ENCODE measurements at places on chromosomes 4 and X.
A peak's percentile ranks its signal among the peaks of the same experiment; 100 is the strongest.

DNA sequence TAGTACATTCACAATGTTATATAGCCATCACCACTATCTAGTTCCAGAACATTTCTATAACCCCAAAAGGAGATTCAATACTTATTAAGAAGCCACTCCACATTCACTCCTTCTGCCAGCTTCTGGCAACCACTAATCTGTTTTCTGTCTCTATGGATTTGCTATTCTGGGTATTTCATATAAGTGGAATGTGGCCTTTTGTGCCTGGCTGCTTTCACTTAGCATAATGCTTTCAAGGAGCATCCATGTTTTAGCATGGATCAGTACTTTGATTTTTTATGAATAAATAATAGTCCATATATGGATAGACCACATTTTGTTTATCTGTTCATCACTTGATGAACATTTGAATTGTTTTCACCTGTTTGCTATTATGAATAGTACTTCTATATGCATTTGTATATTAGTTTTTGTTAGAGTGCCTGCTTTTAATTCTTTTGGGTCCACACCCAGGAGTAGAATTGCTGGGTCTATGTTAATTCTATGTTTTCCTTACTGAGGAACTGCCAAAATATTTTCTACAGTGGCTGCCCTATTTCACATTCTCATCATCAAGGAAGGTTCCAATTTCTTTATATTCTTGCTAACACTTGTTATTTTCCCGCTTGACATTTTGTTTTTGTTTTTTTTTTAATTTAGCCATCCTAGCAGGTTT lies 16.6 kb upstream of the SMIM9 start:
- DNase-seq = no peak

- DNase-seq = no peak
Observed at GRCh38 chr4:95107635-95108034, 349.9 kb downstream of the BMPR1B start.

GRCh38 chr4:23614284-23614892 lies 275.5 kb downstream of the PPARGC1A start:
- no peak for DNase-seq

- DNase-seq = no peak
Observed at GRCh38 chr4:104408878-104409277, 85.8 kb downstream of the CXXC4 start.

GRCh38 chr4:100936661-100937375 lies 410.5 kb downstream of the PPP3CA start:
- DNase-seq = no peak

DNA sequence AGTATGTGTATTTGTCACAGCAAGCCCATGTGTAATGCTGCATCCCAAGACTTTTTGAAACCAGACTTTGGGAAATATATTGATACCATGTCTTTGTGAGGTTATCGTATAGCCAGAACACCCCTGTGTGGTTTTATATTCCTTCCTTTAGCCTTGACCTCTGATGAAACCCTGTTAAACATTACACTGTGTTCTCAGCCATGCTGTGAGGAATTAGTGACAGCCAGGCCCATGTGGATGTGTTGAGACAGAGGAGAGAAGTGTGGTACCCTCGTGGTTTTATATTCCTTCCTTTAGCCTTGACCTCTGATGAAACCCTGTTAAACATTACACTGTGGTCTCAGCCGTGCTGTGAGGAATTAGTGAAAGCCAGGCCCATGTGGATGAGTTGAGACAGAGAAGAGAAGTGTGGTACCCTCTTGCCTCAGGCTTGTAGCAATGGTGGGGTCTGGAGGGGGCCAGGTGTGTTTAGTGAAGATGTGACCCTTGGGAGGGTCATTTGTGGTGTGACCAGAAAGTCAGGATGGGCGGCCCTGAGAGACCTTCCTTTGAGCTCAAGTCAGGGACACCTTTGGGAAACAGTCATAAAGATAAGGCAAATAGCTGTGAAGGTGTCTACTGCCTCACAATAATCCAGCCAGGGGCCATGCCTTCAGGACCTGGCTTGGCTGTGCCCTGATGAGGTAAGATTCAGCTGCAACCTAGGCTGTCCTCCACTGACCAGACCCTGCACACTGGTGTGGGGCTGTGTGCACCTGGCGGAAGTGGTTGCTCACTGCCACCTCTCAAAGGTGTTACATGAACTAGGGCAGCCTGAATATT lies 110.0 kb downstream of the IRF2 start:
- DNase-seq = no peak

DNA sequence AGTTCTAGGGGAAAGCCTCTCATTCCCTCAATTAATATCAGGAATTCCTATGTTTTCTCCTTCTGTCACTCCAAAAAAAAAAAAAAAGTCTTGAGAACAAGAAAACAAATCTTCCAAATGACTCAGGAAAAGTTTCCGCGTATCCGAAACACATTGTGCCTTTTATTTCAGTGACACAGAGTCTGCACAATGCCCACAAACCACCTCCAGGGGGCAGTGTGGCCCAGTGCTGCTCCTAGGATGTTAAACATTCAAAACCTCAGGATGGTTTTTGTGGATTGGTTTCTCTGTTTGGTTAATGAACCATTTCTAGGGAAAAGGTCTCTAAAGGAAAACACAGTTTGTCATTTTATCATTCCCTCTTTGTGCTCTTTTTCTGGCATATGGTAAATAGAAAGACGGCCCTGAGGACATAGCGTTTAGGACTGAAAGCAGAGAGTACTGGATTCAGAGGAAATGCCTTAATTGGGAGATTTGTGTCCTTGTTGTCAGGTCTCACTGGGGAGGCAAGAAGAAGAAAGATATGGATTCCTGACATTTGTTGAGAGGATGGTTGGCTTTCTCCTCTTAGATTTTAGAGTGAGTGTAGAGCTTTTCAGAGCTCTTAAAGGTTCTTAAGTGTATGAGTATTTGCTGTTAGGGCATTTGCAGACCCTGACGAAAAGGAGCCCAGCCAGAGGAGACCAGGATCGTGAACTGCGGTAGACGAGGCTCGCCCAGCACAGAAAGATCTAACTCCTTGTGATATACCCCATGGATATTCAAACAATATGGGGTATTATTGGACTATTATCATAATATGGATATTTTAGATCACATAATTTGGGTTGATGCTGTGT lies 65.7 kb upstream of the MAP9 start:
- peak; percentile 52 for DNase-seq

- peak; percentile 39 for DNase-seq
Observed at GRCh38 chr4:122584519-122584918, 36.3 kb downstream of the IL21 start.

DNA sequence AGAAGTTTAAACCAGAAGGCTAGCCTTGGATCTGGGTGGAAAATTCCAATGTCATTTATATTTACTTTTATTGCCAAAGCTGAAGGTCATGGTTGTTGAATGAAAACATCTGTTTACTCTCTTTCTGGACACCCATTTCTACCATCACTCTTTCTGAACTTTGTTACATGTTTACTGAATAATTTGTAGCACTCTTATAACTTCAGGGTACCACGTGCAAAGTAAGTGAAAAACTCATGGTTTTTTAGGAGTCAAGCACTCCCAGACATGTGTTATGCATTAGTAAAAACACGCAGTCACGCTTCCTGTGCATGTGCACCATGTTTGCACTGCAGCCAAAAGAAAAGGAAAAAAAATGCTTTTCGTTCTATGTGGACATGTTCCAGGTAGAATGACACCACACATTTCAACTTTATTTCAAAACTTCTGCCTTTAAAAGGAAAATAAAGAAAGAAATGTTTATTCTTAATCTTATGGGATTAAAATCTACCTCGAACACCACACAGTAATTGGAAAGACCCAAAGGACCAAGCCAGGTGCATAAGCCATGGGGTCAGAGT lies 31.4 kb upstream of the ADH1C start:
- no peak for DNase-seq

DNA sequence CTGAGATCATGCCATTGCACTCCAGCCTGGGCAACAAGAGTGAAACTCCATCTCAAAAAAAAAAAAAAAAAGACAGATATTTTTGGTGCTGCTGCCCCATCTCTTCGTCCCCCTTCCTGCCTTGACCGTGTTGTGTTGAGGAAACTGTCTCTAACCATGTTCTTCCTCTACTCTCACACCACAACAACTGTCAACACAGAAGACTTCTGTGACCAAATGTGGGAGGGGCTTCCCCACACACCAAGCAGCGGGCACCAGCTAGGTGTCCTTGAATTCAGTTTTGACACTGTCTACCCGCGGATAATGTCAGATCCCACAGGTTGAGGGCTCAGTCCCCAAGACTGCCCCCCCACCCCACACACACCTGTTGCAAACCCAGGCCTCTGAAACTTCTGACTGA lies 104.7 kb upstream of the BCOR start:
- peak; percentile 10 for DNase-seq

- DNase-seq = no peak
Observed at GRCh38 chr4:8071766-8072165, 86.8 kb downstream of the ABLIM2 start.

DNA sequence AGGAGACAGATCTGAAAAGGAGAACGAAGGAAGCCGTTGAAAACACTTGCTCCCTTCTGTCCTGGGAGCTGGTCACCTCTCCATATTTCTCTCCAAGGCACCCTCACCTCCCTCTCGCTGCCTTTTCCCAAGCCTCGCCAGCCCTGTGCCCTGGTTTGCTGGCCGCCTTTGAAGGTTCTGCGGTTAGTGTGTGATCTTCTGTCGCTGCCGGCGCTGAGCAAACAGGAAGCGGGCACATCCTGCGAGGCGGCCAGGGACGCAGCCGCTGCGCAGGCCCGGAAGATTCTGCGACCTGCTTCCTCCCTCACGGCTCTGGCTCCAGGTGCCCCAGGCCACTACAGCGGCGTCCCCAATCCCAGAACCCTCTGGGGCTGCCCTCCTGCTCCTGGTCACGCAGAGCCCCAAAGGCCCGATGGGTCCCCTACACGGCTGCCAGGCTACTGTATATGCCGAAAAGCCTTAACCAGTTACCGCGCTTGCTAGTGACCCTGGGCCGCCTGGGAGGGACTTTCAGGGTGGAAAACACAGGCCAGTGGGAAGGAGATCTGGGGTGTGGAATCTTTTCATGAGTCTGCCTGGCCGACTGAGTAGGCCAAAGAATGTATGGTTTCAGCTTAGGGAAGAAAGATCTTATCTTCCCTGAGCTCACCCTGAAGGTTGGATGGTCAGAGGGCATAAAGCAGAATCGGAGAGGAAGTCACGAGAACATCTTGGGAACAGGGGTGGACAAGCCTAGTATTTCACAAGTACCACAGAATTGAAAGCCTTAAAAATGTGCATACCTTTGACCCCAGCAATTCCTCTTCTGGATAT lies 2.3 kb upstream of the SASH3 start:
- DNase-seq = peak; percentile 70

Measured in CD4-positive, alpha-beta T cell treated with Interleukin-4 for 4 hours (primary cell).